B cell (primary cell): ENCODE measurements at places on chromosomes 7 and 10. TPM values are rescaled to one million over a fixed set of nuclear protein-coding genes. Genes with fewer than 3 reads are reported as not detected.

The SRRM3 gene
- total RNA-seq = not detected in 2 replicates

- peaks cover 7% of the 10 kb centered on the region for H3K4me1 ChIP-seq
- no peaks in the 10 kb centered on the region for H3K27me3 ChIP-seq
- no peak overlapping the region for H3K4me3 ChIP-seq
- H3K27ac ChIP-seq = no peak overlapping the region
These were observed 78.2 kb downstream of the VPS41 start for GRCh38 chr7:38830826-38831225.

- DNase-seq = no peak
- H3K27ac ChIP-seq = no peak overlapping the region
- H3K4me1 ChIP-seq = no peaks in the 10 kb centered on the region
- no peak overlapping the region for H3K4me3 ChIP-seq
These were observed 16.5 kb downstream of the ADAP1 start for GRCh38 chr7:937856-938484.

DNA sequence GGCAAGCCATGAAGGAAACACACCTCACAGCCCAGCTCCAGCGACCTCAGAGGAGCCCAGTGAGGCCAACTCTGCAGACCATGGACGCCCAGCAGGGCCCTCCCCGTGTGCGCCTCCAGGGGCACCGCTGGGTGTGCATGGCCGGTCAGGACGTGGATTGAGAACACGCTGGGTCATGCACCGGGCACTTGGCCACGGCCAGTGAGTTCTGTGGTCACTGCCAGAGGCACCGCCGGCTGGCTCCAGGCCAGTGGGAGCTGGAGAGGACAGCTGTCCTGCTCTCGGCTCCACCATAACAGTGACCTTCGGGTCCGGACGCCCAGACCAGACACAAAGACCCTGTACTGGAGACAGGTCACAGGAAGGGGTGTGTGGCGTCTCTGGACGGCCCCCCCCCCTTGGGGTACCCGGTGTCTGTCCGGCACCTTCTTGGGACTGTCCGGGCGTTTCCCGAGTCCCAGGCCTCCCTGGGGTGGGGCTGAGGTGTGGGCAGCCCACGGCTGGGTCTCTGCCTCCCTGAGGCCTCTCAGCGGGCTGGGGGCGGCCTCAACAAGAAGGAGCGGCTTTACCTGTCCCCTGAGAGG is 50.4 kb upstream of the NKX6-2 start:
- no peak overlapping the region for H3K27ac ChIP-seq
- H3K4me3 ChIP-seq = no peak overlapping the region
- no peaks in the 10 kb centered on the region for H3K27me3 ChIP-seq
- H3K4me1 ChIP-seq = no peaks in the 10 kb centered on the region

DNA sequence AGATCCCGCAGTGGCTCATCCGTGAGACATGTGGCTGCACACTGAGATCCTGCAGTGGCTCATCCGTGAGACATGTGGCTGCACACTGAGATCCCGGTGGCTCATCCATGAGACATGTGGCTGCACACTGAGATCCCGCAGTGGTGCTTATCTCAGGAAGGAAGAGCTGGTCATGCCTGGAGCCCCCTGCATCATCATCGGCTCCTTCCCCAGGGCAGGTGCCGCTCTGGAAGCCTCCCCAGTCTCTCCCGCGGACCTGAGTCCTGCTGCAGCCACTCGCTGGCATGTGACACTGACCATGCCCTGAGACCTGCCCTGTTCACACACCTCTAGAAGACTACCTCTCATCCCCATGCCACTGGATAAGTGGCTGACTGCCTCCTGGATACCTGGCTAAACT is 181.3 kb downstream of the PTPRN2 start:
- H3K27ac ChIP-seq = no peak overlapping the region
- H3K27me3 ChIP-seq = no peaks in the 10 kb centered on the region
- H3K4me3 ChIP-seq = no peak overlapping the region
- no peak for DNase-seq
- H3K4me1 ChIP-seq = no peaks in the 10 kb centered on the region
